ENCODE measurements at places on chromosomes 13 and 19.

DNA sequence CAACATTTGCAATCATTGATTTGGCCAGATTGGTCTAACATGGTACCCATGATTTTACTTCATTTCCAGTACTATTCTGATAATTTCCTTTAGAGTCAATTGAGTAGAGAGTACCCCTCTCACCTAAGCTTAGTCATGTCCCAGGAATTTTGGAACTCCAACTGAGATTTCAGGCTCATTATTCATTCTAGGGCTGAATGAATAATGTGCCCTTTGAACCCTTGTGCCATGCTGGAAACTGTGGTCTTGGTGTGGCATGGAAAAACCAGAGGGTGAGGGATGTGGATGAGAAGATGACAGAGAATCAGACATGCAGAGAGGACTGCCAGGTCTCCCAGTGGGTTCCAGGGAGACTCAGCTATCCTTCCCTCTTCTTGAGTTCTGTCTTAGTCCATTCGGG lies 30.2 kb downstream of the ITM2B start:
- no peak for DNase-seq

GRCh38 chr13:42544246-42544926 lies 29.6 kb upstream of the TNFSF11 start:
- DNase-seq: no peak

- no peak for DNase-seq
These were observed 59.7 kb downstream of the SIPA1L3 start for GRCh38 chr19:37966662-37967231.

GRCh38 chr19:890831-891230 lies 2.2 kb downstream of the MED16 start:
- no peak for DNase-seq

DNA sequence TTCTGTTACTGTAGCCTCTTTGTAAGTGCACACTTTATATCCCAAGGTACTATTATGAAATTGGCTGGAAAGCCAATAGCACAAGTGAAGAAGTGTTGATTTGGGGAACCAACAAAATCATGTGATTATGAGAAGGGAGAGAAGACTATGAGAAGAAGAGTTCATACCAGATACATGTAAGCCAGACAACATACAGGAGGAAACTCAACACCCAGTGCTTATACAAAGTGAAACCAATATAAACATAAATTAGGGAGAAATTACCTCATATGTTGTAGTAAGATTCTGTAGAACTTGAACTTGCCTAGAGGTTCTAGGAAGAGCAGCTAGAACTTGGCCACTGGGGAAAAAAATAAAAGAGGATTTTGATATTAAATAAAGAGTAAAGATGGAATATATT lies 17.4 kb downstream of the CPB2 start:
- no peak for DNase-seq

GRCh38 chr13:45879666-45880065 lies 28.1 kb upstream of the SIAH3 start:
- DNase-seq: no peak

DNA sequence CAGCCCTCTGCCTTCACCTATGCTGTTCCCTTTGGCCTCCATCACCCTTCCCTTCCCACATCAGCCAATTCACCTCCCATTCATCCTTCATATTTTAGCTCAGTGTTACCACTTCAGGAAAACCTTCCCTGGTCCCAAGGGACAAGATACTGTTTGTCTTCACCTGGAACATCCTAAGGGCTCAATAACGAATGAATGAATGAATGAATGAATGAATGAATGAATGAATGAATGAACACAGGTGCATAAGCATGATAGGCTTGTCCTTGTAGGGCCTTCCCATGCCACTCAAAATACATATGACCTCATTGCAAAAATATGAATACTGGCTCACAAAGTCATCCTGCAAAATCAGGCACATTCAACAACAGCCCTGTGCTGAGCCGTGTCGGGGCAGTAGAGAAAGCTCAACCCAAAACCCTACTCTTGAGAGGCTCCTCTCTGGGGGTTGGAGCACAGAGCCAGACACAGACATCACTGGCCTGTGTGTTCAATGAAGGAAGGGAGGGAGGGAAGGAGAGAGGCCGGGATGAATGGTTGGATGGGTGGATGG lies 33.7 kb upstream of the TPM4 start:
- no peak for DNase-seq

- DNase-seq: no peak
These were observed 222.2 kb upstream of the SERP2 start for GRCh38 chr13:44151474-44151873.

GRCh38 chr19:1001538-1002166 lies 1.4 kb downstream of the GRIN3B start:
- no peak for DNase-seq

DNA sequence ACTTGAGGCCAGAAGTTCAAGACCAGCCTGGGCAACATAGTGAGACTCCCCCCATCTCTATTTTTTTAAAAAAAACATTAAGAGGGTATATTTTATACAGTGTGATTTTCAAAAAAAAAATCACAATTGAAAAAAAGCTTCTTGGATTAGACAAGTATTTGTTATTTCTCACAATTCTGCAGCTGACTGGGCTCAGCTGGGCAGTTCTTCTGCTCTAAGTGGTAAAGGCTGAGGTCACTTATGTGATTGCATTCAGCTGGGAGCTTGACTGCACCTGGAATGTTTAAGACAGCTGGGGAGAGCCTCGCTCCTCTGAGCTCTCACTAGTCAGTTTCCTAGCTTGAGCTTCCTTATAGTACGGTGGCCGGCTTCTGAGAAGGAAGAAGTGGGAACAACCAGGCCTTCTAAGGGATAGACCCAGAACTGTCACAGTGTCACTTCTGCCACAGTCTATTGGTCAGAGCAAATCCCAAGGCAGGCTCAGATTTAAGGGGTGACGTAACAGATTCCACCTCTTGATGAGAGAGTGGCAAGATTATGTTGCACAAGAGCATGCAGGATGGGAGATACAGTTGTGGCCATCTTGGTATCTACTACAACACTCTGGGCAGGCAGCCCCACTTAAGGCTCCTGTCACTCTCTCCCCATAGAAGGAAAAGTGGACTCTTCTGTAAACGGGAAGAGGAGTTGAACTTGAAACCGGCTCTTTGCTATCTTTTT lies 19.7 kb upstream of the IRGC start:
- DNase-seq: no peak

GRCh38 chr13:93789058-93789457 lies 562.5 kb downstream of the GPC6 start:
- no peak for DNase-seq

DNA sequence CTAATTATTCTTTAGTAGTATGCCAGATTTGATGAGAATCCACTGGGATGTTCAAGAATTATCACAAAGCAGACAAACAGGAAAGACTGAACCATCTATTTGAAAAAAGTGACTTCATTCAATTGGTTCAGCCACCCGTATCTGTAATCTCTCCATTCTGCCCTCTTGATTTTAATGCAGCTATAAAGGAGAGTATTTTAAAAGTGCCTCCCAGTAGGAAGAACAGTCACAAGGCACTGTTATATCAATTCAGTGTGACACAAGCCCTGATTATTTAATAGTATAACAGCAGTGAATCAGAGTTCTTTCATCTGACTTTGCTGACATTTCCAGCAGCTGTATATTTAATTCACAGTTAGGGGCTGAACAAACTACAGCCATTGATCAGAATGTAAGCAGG lies 77.3 kb upstream of the SLAIN1 start:
- DNase-seq: no peak

GRCh38 chr19:1446713-1447481 lies 3.0 kb upstream of the APC2 start:
- DNase-seq: no peak

GRCh38 chr13:21095311-21095710 lies 33.9 kb upstream of the LATS2 start:
- no peak for DNase-seq

DNA sequence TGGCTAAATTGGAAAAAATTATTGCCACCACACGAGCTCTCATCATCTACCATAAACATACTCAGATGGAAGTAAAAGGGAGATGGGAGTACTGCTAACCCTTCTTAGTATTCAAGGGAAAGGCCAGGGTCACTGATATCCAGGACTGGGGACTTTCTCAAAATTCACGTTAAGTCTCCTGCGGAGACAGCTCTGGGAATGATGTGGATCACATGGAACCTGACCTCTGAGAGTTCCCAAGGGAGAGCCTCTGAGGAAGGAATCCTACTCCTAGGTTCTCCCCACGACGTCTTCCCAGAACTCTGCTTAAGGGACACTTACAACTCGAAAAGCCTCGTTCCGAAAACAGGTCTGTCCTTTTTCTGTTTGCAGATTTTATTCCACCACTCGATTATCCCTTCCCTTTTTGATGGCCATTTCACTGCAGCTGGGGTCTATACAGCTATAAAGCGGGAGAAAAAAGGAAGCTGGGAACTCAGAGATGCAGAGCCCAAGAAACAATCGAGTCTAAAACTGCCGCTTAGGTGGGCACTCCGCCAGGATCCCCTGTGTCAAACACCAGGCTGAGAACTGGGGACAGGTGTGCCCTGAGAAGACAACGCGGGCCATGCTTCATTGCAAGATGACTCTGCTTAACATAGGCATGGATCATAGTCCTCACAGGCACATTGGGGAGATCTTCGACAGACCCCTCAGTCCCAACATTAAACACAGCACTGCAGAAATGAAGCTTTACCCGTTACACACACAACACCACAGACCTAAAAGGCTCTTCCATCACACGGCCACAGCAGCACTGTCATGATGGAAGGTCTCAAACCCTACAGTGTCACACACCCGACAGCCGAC lies 823 bp upstream of the ZNF567 start:
- DNase-seq: no peak

GRCh38 chr19:35204799-35205732 lies 23.5 kb downstream of the FAM187B start:
- no peak for DNase-seq

- no peak for DNase-seq
These were observed 97.3 kb downstream of the FAM216B start for GRCh38 chr13:42878721-42879120.

GRCh38 chr13:20843166-20843565 lies 59.4 kb downstream of the XPO4 start:
- no peak for DNase-seq

DNA sequence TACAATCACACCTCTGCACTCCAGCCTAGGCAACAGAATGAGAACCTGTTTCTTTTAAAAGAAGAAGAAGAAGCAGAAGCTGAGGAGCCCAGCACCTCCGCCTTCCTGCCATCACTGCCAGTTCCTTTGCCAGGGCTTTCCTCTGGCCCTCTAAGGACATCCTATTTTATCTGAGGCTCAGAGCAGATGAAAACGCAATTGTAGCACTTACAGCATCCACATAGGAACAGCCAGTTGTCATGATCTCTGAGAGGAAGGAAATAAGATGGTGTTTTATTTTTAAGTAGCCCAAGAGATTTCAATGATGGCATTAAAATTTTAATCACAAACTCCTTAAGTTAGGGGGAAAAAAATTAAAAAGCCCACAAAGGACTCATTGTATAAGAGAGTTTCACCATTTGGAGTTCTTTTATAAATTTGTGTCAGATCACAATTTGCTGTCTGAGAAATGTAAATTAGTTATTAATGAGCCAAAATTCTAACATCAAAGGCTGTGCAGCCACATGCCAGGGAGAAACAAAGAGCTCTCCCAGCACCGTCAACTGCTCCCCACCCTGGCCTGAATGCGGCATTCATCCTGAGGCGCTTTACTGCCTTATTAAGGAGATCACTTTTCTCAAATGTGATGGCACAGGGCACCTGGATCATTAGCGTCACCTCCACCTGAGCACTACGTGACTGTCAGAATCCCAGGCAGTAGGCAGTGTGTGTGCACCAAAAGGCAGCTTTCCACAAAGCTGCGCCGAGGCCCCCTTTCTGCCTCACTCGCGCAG lies 393.0 kb downstream of the FOXO1 start:
- no peak for DNase-seq

DNA sequence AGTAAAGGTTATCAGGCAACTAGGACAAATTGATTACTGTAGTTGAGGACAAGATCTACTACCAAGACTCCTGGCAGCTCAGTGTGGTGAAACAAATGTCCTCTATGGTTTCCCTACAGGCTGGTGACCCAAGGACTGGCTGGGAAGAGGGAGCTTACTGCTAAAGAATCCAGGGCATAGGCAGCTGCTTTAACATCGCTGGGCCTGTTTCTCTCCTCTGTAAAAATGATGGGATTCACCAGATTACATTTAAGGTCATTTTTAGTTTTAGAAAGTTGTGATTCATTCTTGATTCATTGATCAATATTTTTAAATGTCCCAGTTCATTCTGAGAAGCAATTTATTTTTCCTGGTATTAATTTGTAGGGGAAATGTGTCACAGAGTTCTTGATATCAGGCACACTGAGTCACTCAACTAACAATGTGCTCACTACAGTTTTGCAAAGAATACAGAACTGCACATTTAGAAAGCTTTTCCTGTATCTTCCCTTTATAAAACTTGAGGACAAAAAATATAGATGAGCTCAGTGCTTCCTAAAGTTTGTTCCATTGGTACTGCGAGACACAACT lies 19.6 kb upstream of the FAM124A start:
- no peak for DNase-seq

GRCh38 chr13:65532231-65532630 lies 1697.9 kb downstream of the PCDH9 start:
- no peak for DNase-seq

DNA sequence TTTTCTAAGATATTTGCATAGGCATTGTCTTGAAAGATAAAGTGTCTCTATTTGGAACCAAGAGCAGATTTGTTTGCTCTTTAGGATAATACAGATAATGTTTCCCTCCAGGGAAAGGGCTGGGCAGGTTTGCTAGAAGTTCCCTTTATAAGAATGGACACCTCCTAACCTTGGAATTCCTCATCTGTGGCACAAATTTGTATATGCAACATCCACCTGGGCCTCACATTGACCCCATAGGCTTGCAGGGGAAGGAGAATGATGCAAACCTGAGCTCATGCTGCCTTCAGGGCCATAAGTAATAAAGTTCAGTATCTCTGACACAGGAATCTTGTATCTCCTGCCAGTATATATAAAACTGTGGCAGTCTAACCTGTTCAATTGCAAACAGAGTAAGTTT lies 508.4 kb upstream of the MIR17HG start:
- DNase-seq: no peak

DNA sequence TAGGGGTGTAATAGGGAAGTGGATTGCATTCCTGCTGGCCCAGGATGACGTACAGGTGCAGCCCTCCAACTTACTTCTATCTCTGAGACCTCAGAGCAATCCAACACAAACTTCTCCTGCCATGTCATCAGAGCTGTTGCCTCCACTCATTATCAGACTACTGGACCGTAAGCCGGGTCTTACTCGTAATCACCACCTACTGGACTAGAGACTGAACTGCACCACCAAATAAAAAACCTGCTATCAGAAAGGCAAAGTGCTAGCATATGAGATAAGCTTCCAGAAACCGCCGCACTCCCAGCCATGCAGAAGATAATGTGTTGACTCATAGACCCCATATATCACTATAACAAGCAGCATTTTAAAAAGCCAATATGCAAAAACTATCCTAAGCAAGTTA lies 102.0 kb downstream of the SLITRK1 start:
- no peak for DNase-seq

Measured in activated CD4-positive, CD25-positive, alpha-beta regulatory T cell treated with anti-CD3 and anti-CD28 coated beads, Interleukin-2, amount 50 U/mL, for 16 hours (primary cell).